Left ventricle myocardium superior (tissue), 1 donor: ENCODE measurements at places on chromosomes 7 and 10.

GRCh38 chr10:33535866-33536265 lies 201.4 kb upstream of the NRP1 start:
- DNase-seq: no peak

DNA sequence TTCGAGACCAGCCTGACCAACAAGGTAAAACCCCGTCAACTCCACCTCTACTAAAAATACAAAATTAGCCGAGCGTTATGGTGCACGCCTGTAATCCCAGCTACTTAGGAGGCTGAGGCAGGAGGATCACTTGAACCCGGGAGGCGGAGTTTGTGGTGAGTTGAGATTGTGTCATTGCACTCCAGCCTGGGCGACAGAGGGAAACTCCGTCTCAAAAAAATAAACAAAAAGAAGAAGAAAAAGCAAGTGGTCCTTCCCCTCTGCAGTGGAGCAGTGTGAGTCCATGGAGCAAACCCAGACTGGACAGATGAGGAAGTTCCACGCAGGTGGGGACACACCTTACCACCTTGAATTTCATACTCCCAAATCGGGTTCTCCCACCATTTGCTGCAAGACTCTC lies 13.1 kb upstream of the SERPINE1 start:
- DNase-seq: no peak

GRCh38 chr10:121485436-121486139 lies 112.7 kb downstream of the FGFR2 start:
- no peak for DNase-seq

- DNase-seq: peak; percentile 92
These were observed 1.7 kb upstream of the SPACDR start for GRCh38 chr7:100465702-100466311.

- no peak for DNase-seq
These were observed 13.3 kb downstream of the DHTKD1 start for GRCh38 chr10:12081879-12082557.

DNA sequence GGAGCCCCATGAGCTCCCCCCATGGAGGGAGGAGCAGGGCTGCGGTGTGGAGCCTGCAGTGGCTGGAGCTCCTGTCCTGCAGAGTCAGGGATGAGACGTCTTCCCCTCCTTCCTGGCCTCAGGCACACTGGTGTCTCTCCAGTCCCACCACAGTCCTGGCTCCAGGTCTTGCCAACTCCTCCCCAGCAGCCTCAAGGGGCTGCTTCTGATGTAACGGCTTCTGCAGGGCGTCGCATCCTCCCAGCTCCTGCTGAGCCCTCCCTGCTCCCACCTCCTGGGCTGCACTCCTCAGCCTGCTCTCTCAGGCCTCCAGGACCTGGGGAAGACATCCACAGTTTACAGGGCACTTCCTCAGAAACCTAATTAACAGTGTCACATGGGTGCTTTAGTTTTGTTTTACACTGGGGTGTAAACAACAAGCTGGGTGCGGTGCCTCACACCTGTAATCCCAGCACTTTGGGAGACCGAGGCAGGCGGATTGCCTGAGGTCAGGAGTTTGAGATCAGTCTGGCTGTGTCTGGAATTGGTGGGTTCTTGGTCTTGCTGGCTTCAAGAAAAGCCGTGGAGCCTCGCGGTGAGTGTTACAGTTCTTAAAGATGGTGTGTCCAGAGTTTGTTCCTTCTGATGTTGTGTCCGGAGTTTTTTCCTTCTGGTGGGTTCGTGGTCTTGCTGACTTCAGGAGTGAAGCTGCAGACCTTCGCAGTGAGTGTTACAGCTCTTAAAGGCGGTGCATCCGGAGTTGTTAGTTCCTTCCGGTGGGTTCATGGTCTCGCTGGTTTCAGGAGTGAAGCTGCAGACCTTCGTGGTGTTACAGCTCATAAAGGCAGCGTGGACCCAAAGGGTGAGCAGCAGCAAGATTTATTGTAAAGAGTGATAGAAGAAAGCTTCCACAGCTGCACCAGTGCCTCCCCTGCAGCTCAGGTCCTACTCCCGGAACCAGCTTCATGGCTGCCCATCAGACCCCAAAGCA lies 95.0 kb downstream of the PAXIP1 start:
- no peak for DNase-seq

DNA sequence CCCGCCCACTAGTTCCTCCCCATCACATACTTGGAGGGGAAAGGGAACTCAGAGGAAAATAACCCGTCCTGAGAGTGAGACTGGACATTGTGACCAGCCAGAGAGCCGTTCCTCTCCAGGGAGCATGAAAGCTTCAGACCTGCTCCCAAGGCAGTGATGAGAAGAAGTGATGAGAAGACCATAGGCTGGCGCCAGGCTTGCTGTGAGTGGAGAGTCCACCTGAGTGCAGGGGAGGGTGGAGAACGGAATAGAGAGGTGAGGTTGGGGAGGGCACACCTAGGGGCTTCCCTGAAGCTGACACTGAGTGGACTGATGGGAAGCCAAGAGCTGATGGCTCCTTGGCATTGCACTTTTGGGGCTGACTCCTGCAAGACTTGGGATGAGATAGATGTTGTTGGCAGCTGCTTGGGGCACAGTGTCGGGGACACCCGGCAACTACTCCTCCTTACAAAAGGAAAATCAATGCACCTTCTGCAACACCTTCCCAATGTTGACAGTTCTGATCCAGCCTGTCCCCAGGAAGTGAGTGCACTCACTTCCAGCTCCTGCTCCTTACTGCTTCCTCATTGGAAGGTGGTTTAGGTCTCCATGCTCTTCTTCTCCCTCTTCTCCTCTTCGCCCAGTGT lies 79.4 kb downstream of the EMX2 start:
- DNase-seq: no peak

GRCh38 chr10:22447068-22447467 lies 101.8 kb downstream of the SPAG6 start:
- DNase-seq: no peak

- no peak for DNase-seq
These were observed 1.3 kb downstream of the SLC26A4 start for GRCh38 chr7:107661865-107662379.

- no peak for DNase-seq
These were observed 89.1 kb downstream of the KIAA1549 start for GRCh38 chr7:138892006-138892630.

DNA sequence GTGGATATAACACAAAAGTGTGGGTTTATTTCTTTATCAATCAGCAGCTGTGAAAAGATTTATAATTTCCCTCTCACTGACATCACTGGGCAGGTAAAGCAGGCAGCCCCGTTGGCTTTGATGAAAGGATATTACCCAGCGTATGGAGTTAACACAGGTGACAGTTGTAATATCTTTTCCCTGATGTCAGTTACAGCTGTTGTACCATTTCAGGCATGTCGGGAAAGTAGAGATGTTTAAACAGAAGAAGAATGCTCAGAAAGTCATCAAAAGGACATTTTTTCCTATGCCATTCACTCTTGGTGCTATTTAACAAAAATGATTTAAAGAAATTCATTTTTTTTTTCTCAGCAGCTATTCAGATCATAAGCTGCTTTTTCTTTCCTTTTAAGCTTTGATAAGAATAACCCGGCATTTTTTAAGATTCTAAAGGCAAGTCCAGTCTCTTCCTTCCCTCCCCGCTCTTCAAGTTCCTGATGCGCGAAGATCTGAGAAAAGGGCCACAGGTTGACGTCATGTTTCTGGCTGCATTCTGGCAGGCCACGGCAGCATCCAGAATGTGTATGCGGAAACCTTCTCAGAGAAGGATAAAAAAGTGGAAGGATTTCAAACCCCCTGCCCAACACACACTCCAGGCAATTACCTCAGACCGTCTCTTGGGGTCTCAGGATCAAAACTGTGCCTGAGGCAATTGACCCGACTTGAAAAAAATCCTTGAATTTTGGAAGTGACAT lies 32.5 kb upstream of the ADAM12 start:
- no peak for DNase-seq

DNA sequence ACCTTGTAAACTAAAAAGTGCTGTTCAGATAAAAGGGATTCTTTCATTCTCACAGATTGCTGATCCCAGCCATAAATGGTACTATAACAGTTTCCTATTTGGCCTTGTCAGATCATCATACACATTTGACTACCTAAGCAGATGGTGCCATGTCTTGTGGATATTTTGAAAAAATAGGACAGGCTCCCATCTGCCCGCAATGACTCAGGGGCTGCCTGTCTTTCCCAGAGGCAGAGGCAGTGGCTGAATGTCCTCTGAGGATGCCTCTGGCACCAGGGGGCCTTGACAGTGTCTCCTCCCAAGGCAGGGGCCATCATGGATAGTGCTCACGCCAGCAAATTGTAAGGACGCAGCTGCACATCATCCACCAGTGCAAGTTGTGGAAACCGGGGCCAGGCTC lies 323.0 kb upstream of the PODXL start:
- DNase-seq: no peak

DNA sequence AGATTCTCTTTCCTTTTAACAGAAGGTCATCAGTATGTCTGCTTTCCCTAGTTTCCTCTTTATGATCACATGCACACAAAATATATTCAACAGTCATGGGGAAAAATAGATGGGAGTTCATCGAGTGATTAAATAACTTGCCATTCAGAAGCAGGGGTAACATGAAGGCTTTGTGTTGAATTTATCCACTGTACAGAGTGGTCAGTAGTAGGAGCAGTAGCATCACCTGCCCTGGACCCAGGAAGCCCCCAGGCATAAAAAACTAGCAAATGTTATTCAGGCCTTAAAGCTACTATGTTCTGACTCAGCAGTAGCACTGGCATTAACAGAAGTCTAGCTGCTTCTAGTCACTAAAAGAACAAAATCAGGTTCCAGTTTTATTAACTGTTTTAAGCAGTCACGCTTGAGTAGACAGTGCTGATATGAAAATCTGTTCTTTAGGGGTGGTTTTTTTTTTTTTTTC lies 31.4 kb upstream of the FAM133B start:
- no peak for DNase-seq

- DNase-seq: no peak
These were observed 5.4 kb upstream of the PFKFB3 start for GRCh38 chr10:6197321-6197720.

DNA sequence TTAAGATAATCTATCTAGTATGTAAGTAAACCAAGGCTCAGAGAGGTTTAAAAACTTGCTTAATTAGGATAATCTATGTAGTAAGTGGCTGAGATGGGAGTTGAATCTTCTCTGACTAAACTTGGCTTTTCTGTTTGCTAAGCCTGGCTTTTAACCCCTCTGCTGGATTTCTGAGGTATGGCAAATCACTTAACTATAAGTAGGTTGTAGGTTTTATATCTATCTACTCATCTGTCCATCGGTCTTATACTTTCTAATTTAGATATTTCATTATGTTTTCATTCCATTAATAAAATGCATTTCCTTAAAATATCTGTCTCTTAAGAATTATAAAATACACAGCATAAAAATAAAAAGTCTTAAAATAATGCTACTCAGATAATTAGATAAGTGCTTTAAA lies 59.4 kb downstream of the ST7 start:
- DNase-seq: no peak

DNA sequence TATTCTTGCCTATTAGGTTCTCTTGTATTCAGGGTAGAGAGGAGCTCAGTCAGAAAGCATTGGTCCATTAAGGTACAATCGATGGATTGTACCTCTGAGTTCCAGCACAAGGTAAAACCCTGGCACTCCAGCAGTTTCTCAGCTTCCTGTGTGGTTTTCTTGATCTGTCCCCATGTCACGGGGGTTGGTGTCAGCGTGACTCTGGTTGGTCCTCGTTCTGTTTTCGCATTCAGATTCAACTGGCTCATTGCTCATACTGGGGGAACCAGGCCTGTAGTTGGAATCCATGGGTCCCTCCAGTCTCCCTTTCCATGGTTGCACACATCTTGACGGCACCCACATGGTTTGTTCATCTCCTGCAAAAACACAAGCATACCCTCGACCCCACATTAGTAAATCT lies 32.7 kb upstream of the RASGEF1A start:
- DNase-seq: no peak
